T-cell (primary cell): ENCODE measurements at places on chromosomes 2 and 18. TPM values are rescaled to one million over a fixed set of nuclear protein-coding genes. Genes with fewer than 3 reads are reported as not detected.

DNA sequence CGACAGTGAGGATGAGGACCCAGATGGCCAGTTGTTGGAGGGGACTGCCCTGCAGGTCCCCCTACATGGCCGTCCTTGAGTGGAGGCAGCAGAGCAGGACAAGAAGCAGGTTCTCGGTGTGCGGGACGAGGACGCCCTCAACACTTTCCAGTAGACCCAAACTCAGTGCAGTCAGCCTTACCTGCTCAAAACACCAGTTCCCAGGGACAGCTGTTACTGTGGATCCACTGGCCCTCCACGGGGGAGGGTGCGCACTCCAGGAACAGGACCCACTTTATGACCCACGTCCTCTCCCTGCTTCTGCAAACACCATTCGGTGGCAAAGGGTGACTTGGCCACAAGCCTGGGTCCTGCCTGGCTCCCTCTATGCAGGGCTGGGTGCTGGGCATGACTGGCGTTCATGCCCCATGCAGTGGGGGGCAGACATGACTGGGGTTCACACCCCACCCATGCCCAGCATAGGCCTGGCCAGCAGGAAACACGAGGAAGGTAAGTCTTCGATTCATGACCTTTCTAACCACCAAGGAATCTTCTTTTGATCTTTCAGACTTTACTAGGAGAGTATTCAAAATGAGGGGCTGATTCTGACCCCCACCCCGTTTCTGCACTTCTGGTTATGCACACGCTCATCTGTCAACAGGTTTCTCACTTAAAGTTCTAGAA lies 233.7 kb downstream of the HDAC4 start:
- no peak for DNase-seq
- peaks cover 6% of the 10 kb centered on the region for H3K36me3 ChIP-seq
- H3K4me1 ChIP-seq: peaks cover 26% of the 10 kb centered on the region
- no peak overlapping the region for H3K4me3 ChIP-seq

DNA sequence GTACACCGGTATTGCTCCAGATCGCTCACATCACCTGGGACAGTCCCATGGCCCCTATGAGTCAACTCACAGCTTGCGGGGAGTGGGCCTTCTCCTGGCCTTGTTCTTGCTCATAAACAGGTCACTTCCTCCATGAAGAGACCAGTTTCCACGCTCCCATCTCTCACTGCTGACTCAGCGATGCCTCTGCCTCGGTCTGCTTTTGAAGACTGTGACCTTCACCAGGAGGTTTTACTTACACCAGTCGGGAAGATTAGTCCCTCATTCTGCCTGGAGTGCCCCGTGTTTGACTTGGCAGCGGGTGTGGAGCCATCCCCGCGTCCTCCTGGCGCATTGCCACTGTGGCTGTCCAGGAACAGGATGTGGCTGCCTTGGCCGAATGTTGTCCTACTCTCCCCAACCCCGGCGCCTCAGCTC lies 159.8 kb downstream of the RHBDD1 start:
- no peak overlapping the region for H3K27ac ChIP-seq
- no peak for DNase-seq
- peaks cover 2% of the 10 kb centered on the region for H3K36me3 ChIP-seq
- H3K4me3 ChIP-seq: no peak overlapping the region

- no peak for DNase-seq
- H3K27ac ChIP-seq: no peak overlapping the region
- peaks cover 30% of the 10 kb centered on the region for H3K4me1 ChIP-seq
- no peaks in the 10 kb centered on the region for H3K36me3 ChIP-seq
- H3K27me3 ChIP-seq: no peaks in the 10 kb centered on the region
- H3K4me3 ChIP-seq: no peak overlapping the region
These were observed 326.1 kb downstream of the PARD3B start for GRCh38 chr2:204871231-204871953.

- H3K27me3 ChIP-seq: no peaks in the 10 kb centered on the region
- no peak overlapping the region for H3K27ac ChIP-seq
- H3K4me1 ChIP-seq: no peaks in the 10 kb centered on the region
- DNase-seq: no peak
- H3K36me3 ChIP-seq: no peaks in the 10 kb centered on the region
- H3K4me3 ChIP-seq: no peak overlapping the region
These were observed 47.8 kb upstream of the TEX51 start for GRCh38 chr2:126850940-126851339.

- H3K4me3 ChIP-seq: no peak overlapping the region
- H3K27me3 ChIP-seq: no peaks in the 10 kb centered on the region
- no peak overlapping the region for H3K27ac ChIP-seq
These were observed 115.0 kb upstream of the LHCGR start for GRCh38 chr2:48870503-48870902.

- no peak overlapping the region for H3K27ac ChIP-seq
- no peaks in the 10 kb centered on the region for H3K4me1 ChIP-seq
- no peak overlapping the region for H3K4me3 ChIP-seq
- peaks cover under 1% of the 10 kb centered on the region for H3K36me3 ChIP-seq
These were observed 25.3 kb upstream of the RPL31 start for GRCh38 chr2:100976645-100977391.

- H3K4me1 ChIP-seq: peaks cover 47% of the 10 kb centered on the region
- H3K27me3 ChIP-seq: no peaks in the 10 kb centered on the region
- peak overlapping the region; percentile 0 for H3K27ac ChIP-seq
These were observed 23.3 kb downstream of the PAX8 start for GRCh38 chr2:113255140-113256070.

- H3K27ac ChIP-seq: no peak overlapping the region
- no peak overlapping the region for H3K4me3 ChIP-seq
- H3K27me3 ChIP-seq: no peaks in the 10 kb centered on the region
These were observed 69.5 kb downstream of the CDH20 start for GRCh38 chr18:61402726-61403125.

GRCh38 chr2:238566001-238566645 lies 139.4 kb downstream of the ASB1 start:
- peaks cover 19% of the 10 kb centered on the region for H3K27me3 ChIP-seq
- no peak for DNase-seq
- no peaks in the 10 kb centered on the region for H3K4me1 ChIP-seq
- H3K4me3 ChIP-seq: no peak overlapping the region
- H3K27ac ChIP-seq: no peak overlapping the region
- no peaks in the 10 kb centered on the region for H3K36me3 ChIP-seq

DNA sequence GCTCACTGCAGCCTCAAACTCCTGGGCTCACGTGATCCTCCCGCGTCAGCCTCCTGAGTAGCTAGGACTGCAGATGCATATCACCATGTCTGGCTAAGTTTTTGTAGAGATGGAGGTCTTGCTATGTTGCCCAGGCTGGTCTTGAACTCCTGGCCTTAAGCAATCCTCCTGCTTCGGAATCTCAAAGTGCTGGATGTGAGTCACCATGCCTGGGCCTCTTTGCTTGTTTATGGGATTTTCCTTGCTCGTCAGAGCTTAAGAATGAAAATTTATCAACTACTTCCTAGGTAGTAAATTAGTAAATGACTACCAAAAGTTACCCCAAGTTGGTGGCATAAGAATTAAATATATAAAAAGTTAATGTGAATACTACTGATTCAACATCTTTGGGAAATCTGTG lies 51.0 kb downstream of the ACTR3 start:
- no peak overlapping the region for H3K27ac ChIP-seq
- H3K27me3 ChIP-seq: no peaks in the 10 kb centered on the region
- no peaks in the 10 kb centered on the region for H3K4me1 ChIP-seq
- no peak for DNase-seq
- no peak overlapping the region for H3K4me3 ChIP-seq

Gene KYNU
- total RNA-seq: 0.66 TPM

Gene RAX
- not detected for total RNA-seq

Gene KLHL14
- 0.35 TPM for total RNA-seq

Gene EFR3B
- 0.09 TPM for total RNA-seq
